ENCODE measurements at places on chromosomes 7 and 10.

- no peak for DNase-seq
Observed at GRCh38 chr10:26499426-26499825, 61.3 kb downstream of the APBB1IP start.

DNA sequence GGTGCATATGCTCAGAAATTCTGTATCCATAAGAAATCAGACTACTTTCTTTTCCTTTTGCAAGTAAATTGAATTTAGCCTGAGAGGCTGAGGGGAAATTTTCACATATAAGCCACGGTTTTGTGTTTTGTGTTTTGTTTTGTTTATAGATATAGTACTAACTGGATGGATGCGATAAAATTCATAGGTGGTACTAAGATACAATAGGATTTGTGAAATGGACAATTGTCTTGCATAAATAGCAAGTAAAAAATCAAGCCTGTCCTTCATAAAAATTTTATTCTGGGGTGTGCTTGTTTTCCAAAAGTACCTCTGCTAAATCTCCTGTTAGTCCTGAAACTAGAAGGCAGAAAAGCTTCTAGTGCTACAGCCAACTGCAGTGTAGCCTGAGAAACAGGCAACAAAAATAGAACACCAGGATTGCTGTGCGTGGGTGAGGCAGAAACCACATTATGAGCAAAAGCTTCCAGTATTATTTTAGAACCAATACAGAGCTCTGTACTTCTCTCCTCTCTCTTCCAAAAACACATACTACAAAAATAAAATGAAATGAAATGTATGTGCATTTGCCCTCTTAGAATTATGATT is 634 bp upstream of the HDAC9 start:
- DNase-seq, result no peak

DNA sequence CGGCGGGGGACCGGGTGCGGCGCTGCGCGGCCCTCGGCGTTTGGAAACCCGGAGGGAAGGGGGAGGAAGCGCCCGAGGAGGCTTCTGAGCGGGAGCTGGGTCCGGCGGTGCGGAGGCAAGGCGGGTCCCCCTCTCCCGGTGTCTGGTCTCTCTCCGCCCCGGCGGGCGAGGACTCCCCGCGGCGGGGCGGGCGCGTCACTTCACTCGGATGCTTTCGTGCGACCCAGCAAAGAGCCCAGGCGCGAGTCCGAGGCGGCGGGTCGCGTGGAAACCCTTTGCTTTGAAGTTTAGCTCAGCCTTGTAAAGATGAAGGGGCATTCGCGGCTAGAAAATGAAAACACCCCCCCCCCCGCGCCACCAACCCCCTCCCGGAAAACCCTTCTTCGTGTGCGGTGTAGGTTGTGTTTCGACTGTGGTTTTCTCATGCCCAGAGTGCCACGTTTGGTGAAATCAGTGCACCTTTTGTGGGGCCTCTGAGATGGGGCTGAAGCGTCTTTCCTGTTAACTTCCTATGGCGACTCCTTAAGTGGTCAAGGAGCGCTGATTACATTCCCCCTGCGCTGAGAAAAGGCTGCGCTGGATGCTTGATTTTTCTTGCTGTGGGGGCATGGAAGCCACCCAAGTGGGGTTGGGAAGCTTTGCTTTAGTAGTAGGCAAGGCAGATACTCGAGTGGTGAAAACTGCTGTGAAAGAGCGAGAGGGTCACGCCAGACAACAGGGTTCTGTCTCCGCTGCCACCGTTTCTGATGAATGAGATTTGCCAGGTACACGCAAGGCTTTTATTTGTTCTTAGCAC is 876 bp downstream of the GNAI1 start:
- peak; percentile 39 for DNase-seq

DNA sequence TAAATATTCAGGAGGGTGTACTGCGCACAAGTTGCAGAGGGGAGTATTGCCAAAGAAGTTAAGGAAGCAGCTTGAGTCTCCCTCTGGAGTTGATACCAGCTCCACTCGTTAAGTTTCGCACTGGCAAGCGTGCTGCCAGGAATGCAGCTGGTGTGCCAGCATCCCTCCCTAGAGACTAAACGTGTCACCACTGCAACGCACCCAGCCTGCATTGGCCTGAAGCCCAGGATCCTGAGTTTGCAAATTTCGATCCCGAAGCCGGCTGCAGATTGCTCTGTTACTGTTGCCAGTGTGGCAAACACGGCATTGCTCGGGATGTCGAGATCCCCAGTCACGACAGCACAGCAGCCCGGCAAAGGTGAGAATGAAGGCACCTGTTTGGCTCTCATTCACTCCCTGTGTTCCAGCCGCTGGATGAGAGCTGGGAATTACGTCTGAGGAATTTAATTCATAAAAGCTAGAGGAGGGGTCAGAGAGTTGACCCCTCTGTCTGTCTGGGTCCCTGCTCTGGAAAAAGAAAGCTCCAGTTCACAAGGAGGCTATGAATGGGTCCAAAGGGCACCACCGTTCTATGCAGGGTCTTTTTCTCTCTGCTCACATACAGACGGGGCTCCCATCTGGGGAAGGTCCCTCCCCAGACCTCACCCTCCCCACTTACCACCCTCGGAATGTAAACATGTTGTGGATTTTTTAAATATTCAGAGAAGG is 61.0 kb downstream of the NRP1 start:
- no peak for DNase-seq

DNA sequence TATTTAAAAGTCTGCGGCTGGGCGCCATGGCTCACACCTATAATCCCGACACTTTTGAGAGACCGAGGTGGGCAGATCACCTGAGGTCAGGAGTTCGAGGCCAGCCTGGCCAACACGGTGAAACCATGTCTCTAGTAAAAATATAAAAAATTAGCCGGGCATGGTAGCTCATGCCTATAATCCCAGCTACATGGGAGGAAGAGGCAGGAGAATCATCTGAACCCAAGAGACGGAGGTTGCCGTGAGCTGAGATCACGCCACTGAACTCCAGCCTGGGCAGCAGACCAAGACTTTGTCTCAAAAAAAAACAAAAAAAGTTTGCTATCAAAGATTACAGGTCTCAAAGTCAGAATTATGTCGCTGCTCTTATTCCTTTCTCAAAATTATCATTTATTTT is 55.5 kb downstream of the HIBADH start:
- DNase-seq, result no peak

DNA sequence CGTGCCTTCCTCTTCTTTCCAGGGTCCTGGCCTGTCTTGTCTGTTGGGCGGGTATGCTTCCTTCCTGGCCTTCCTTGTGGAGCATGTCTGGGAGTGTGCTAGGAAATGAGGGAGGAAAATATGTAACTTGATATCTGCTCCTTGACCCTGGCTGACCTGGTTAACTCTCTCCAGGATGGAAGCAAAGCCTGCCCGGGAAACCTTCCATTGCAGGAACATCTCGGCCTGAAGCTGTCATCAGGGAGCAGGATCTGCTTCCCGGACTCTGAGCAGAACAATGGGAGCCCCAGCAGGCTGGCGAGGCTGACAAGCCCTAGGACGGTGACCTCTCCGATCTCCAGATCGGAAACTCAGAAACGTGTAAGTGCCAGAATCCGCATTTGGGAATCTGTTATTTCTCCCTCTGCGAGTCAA is 340.3 kb downstream of the FRMD4A start:
- DNase-seq, result no peak

DNA sequence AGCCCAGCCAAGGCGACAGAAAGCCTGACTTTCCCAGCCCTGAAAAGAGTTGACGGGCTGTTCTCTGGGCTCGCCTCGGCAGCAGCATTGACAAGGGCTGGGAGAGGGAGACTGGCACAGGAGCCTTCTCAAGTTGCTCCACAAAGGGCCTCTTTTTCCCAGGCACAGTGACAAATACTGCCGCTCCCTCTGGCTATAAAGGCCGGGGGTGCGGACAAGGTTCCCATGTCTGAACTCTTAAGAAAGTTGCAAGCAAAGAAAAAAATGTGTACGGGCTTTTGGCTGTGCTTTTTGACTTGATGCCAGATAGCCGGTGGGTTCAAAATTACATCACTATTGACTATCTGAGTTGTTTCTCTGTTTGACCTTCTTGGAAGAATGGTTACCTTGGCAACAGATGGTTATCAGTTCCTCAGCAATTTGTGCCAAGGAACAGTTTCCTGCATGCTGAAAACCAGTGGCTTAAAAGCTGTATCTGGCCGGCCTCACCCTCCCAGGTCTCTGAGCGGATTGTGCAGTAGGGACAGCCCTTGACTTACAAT is 115.9 kb upstream of the EEPD1 start:
- no peak for DNase-seq

DNA sequence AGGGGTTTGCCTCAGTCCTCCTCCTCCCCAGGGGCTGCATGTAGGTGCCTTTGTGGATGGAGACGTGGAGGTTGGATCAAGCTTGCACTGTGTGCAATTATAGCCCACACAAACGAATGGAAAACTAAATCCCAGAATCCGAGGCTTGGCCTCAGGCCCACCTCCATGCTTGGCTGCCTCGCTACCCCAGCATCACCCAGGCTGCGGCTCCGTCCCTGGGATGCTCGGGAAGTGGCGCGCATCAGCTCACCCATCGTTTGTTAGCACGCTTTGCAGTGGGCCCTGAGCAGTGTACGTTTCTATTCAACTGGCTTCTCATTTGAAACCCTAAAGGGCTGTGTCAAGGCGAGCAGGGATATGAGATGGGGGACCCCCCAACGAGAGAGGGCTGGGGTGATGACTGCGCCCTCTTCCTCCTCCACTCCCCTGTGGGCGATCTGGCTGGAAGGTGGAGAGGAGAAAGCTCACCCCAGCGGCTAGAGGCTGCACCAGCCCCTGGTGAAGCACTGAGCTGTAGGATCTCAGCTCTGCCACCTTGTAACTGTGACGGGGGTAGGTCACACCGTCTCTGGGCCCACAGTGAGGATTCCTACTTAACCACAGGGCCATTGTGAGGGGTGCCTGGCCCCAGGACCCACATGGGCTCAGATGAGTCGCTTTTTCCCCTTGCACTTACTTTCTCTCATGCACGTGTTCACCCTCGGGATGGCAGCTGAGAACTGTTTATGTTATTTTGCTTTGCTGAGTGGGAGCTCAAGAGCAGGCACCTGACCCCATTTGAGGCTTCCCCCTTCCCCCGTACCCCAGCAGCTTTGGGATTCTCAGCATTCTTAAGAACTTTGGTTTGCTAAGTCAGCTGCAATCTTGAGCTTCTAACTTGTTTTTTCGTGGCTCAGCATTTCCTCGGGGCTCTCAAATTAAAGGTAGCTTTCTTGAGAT is 12.7 kb upstream of the BTBD16 start:
- no peak for DNase-seq

GRCh38 chr7:41788556-41788955 is 85.7 kb upstream of the INHBA start:
- DNase-seq, result no peak

DNA sequence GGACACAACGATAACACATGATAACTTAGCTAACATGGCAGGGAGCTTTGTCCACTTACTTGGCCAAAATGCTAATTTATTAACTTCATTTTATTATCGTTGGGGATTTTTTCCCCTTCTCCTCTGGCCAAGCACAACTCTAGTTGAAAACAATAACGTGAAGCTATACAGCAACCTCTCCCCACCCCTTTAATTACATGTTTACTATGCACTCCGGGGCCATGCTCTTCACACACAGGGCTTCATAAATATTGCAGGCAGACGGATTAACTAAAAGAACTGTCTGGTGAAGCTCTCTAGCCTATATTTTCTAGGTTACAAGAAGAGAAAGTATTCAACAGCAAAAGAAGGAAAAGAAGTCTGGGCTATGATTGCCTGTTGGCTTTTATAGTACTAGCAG is 51.7 kb downstream of the XRCC2 start:
- DNase-seq, result no peak

DNA sequence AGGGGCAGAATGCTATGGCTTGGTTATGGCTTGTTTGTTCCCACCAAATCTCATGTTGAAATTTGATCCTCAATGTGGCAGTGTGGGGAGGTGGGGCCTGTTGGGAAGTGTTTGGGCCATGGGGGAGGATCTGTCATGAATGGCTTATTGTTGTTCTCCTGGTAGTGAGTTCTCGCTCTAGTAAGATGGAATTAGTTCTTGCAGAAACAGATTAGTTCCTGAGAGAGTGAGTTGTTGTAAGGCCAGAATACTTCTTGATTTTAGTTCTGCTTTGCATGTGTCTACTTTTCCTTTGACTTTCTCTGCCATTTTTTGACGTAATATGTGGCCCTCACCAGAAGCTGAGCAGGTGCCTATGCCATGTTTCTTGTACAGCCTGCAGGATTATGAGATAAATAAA is 188.2 kb downstream of the KIF20B start:
- no peak for DNase-seq

DNA sequence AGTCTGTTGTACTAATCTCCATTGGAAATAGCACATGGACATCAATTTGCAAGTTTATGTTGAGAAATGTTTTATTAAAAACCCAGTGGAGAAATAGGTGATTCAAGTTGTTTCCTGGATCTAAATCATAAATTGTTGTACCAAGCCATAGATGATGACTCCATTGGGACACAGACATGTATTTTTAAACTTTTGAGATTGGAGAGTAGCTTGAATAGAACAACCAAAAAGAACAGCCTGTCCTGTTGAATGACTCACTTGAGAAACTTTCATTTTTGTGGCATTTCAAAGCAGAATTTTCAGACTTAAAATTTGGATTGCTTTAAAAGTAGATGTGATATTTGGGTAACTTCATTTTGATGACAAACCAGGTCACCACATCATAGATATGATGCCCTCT is 197.5 kb downstream of the GPAM start:
- DNase-seq, result no peak

Measured in activated naive CD4-positive, alpha-beta T cell treated with anti-CD3 and anti-CD28 coated beads, Interleukin-2, amount 10 ng/mL, durations not matched to agents 7 days and 5 days (primary cell).